ENCODE measurements at places on chromosomes 7 and 10.

- no peak for DNase-seq
These were observed 184.4 kb upstream of the LYZL2 start for GRCh38 chr10:30813872-30814481.

DNA sequence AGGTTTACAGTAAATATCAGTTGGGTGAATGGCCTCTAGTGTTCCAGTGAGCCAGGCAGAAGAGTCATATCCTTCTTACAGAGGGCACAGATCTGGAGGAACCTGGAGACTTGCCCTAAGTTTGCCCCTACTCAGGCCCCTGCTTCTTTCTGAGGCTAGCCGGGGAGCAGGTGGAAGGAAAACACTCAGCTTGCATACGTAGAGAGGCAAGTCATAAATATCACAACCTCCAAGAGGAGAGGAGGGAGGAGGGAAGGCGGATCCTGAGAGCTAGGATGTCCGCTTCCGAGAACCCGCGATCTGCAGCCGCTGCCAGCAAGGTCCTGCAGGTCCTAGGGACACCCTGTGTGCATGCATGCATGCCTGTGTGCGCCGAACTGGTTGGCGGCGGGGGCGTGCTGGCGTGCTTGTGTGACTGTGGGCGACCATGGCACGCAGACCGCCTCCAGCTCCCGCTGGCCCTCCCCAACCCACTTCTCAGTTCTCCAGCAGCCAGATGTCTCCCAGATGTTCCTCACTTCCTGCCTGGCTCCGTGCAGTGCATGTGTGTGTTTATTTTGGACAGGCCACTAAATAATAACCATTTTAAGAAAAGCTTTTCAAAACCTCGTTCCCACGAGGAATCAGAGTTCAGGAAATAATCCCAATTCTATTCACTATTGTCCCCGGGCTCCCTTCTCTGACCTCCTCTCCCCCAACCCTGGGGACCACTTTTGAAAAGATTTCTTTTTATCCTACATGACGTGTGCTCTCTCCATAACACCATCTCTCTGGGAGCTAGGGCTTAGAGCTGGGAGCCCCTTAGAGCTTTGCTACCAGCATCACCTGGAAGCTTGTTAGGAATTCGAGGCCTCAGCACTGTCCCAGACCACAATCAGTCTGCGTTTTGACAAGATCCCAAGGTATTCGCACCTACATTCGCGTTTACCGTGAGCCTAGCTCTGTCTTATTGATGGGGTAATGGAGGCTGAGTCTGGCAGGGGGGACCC lies 32.4 kb downstream of the UNC5B start:
- DNase-seq = no peak

GRCh38 chr7:42639930-42640329 lies 271.9 kb downstream of the C7orf25 start:
- DNase-seq = no peak

DNA sequence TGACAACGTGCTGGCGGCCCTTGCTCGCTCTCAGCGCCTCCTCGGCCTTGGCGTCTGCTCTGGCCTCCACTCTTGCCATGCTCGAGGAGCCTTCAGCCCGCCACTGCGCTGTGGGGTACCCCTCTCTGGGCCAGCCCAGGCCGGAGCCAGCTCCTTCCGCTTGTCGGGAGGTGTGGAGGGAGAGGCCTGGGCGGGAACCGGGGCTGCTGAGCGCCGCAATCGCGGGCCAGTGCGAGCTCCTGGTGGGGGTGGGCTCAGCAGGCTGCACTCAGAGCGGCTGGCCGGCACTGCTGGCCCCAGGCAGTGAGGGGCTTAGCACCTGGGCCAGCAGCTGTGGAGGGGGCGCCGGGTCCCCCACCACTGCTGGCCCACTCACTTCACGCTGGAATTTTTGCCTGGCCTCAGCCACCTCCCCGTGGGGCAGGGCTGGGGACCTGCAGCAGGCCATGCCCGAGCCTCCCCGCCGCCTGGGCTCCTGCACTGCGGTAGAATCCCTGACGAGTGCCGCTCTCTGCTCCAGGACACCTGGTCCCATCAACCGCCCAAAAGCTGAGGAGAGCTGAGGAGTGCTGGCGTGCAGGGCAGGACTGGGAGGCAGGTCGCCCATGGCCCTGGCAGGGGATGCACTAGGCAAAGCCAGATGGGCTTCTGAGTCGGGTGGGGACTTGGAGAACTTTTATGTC lies 372.2 kb upstream of the NRG3 start:
- DNase-seq = no peak

DNA sequence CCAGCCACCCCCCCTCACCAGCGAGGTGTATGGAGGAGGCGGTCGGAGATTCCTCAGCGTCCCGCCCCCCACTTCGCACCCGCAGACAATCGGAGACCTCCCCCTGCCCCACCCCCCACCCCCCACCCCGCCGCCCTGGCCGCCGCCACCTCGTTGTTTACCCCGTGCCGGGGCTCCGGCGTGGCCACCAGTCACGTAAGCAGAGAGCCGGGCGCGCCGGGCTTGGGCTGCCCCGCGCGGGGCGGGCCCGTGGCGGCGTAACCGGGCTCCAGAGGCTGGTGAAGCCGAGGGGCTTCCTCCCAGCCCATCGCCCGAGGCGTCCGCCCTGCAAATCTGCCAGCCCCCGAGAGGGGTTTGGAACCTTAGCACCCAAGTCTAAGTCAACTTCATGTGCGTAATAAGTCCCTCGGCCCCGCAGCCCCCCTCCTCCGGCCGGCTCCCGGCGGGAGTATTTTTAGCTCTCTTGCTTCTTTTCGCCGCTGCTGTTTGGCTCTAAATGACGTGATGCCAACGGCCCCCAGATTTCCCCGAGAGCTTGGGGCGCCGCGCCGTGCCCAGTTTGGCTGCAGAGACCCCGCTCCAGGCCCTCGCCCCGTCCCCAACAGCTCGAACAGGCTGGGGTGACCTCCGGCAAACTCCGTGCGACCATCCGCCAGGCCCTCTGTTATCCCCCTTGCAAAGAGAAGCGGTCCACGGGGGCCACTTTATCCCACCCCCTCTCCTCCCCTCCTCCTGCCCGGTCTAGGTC lies 2.7 kb downstream of the MXI1 start:
- no peak for DNase-seq

Data from thoracic aorta (tissue), 2 donors.